ENCODE measurements at places on chromosomes 3 and 15.
A peak's percentile ranks its signal among the peaks of the same experiment; 100 is the strongest.

GRCh38 chr15:79091204-79091867 is 756 bp upstream of the RASGRF1 start:
- no peak for DNase-seq

DNA sequence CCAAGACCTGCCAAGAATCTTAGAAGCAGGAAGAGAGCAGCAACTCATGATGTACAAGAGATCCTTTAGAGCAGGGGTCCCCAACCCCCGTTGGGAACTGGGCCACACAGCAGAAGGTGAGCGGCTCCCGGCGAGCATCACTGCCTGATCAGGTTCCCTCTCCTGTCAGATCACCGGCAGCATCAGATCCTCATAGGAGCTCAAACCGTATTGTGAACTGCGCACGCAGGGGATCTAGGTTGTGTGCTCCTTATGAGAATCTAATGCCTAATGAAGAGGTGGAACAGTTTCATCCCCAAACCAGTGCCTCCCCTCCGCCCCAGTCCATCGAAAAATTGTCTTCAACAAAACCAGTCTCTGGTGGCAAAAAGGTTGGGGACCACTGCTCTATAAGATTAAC is 13.8 kb downstream of the SLC41A3 start:
- DNase-seq, result no peak

- DNase-seq, result no peak
Observed at GRCh38 chr3:70137366-70137765, 137.8 kb downstream of the SAMMSON start.

DNA sequence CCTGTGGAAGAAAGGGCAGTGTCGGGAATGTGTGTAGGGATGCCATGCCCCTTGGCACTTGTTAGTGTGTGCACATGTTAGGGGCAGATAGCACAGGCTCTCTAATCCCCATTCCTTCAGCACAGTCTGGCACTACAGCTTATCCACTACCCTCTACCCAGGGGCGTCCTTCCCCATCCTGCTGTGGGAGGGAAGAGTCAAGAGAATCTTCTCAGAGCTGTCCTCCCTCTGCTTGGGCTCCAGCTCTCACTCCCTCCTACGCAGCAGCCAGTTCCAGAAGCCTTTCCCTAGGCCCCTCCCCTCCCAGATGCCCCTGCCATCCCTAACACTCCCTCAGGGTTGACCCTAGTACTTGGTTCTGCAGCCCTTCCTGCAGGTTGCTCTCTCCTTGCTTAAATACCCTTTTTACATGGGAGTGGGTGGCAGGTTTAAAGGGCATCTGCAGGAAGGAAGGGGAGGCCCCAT is 815 bp upstream of the GRM2 start:
- DNase-seq, result no peak

GRCh38 chr3:71859123-71859519 is 74.2 kb upstream of the PROK2 start:
- DNase-seq, result peak; percentile 94

- DNase-seq, result no peak
Observed at GRCh38 chr3:177429079-177429478, 231.8 kb upstream of the TBL1XR1 start.

DNA sequence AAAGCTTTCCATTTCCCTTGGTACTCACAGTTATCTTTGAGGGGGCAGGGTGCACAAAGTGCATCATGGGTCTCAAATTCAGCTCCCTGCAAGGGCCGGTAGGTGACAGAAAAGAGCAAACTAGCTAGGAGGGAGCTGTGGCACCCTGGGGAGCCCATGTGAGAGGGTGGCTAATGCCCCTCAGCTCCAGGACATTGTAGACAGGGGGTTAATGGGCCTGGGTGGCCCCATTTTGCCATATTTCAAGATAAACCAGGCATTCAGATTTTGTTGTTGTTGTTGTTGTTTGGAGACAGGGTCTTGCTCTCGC is 3.7 kb upstream of the SLC6A6 start:
- DNase-seq, result no peak

DNA sequence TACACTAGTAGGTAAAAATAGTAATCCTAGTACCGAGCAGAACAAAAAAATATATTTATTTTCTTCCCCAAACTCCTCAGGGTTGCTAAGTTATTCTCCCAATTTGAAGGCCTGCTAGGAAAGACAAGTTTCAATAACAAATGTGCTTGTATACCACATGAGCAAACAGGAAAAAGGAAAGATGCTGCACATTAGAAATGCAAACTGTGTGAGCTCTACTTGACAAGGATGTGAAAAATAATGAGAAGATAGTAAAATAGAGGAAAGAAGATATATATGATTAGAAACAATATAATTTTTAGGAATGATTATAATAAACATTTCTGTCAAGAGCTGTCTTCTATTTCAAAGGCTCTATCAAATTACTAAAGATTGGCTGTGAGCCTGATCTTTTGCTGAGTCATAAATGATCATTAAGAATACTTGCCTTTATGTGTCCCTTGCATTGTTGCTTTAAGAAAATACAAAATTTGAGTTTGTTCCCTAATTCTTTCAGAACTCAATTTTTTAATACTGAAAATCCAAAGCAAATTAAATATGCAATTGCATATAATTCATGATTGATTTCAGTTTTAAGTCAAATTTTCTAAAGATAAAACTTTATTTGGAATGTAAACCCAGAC is 174.2 kb downstream of the NEK10 start:
- DNase-seq, result no peak

DNA sequence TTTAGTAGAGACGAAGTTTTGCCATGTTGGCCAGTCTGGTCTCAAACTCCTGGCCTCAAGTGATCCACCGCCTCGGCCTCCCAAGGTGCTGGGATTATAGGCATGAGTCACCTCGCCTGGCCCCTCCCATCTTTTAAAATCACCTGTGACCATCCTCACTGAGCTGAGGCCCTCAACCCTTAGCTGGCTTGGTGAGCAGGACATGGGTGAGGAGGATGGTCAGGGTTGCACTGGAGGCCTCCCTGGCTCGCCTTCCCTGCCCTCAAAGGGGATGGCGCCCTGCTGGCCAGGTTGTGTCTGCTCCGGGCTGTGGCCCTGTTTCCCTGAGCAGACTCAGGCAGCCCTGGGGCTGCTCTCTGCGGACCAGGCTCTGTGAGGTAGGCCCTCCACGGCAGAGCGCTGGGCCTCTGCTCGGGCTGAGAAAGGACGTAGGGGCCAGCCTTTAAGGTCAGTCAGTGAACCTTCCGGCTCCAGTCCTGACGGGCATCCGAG is 33.7 kb downstream of the SYNM start:
- no peak for DNase-seq

GRCh38 chr3:33060609-33061337 is 36.2 kb downstream of the GLB1 start:
- DNase-seq, result no peak

GRCh38 chr3:45065373-45065720 is 39.2 kb downstream of the CLEC3B start:
- no peak for DNase-seq

DNA sequence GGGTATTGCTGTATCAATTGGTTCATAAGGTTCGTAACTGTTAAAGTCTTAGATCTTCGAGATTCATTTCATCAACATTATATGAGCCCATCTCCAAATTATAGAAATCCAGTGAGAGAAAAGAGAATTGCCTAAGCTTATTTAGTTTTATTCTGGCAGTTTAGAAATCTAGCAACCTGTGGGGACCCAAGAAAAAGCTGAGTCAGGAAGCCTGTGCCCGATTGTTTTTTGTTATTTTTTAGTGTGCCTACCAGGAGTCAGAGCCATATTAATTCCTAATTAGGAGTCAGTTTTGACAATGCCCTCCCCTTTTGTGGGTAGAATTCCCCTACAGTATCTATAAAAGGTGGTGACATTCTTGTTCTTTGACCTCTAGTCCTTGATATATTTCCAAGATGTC is 59.6 kb downstream of the SPRED1 start:
- DNase-seq, result no peak

GRCh38 chr3:190375671-190376070 is 12.3 kb upstream of the CLDN16 start:
- no peak for DNase-seq

DNA sequence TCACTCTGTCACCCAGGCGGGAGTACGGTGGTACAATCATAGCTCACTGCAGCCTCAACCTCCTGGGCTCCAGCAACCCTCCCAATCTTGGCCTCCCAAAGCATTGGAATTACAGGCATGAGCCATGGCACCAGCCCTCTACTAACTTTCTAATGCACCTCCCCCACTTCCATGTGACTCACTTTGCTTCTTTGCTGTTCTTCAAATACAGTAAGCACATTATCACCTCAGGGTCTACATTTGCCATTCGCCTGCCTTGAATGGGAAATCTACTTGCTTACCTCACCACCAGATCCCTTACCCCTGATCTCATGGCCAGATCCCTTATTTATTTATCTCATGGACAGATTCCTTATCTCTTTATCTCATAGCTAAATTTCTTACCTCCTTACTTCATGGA is 235.3 kb downstream of the KCNMB2 start:
- DNase-seq, result no peak

GRCh38 chr3:182469086-182469485 is 324.2 kb upstream of the ATP11B start:
- DNase-seq, result no peak

GRCh38 chr15:91566141-91566540 is 287.4 kb upstream of the SLCO3A1 start:
- DNase-seq, result peak; percentile 67

DNA sequence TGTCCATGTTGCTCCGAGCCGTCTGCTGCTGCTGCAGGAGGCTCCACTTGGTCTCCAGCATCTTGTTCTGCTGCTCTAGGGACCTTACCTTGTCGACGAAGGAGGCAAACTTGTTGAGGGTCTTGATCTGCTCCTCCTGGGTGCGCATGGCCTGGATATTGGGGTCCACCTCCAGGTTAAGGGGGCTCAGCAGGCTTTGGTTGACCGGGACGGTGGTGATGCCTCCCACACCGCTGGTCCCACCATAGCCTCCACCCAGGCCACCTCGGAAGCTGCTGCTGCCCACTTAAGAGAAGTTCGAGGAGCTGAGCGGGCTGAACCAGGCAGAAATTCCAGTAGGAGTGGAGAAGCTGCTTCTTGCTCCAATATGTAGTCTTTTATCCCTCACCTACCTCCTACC is 180.7 kb upstream of the SYNPR start:
- no peak for DNase-seq

- no peak for DNase-seq
Observed at GRCh38 chr15:63881431-63881830, 47.7 kb upstream of the HERC1 start.

GRCh38 chr3:32076566-32076965 is 29.9 kb upstream of the GPD1L start:
- DNase-seq, result no peak

DNA sequence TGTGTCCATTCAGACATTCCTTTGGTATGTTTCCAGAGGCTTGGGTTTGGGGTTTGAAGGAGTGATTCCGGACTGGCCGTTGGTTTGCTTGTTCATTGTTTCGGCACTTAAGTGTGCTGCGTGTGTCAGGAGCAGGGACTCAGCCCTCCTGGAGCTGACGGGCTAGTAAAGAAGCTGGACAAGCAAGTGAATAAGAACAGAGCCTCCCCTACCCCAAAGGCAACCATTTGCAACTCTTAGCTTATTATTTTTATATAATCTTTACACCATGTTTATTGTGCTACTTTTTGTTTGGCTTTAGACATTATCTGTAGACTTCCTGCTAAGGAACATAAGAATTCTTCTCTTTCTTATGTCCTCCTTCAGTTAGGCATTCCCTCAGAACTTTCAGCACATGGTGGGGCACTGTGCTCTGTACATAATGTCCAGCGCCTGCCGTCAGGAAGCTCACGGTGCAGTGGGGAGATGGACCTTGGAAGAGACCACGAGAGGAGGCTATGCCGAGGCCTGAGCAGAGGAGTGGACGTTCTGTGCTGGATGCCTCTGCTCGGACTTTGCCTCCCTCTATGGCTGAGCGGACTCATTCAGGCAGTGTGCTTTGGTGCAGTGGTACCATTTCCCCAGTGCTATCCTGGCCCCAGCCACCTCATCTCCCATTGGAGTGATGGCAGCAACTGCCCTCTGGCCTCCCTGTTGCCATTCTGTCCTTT is 65.4 kb downstream of the EEFSEC start:
- DNase-seq, result no peak

DNA sequence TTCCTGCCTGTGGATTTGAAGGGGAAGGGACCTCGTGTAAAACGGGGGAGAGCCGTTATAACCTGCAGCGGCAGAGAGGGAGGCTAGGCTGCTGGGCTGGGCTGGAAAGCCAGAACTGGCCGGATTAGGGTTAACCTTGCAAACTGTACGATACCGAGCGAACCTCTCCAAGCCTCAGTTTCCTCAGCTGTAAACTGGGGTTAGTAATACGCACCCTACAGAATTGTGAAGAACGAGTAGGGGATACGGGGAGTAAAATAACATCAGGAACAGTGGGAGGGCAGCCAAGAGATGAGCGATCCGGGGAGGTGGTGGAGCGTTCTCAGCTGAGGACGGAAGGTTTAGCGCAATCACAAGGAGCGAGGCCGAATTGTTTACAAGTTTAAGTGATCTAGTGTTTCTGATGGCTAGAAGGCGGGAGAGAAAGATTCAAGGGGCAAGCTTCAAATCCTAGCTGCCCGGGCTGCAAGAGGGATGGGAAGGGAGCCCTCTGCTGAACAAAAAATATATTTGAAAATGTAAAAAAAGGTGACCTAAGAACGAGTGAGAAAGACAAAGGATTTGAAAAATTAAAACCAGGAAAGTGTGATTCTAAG is 768 bp upstream of the SEMA5B start:
- DNase-seq, result peak; percentile 45

DNA sequence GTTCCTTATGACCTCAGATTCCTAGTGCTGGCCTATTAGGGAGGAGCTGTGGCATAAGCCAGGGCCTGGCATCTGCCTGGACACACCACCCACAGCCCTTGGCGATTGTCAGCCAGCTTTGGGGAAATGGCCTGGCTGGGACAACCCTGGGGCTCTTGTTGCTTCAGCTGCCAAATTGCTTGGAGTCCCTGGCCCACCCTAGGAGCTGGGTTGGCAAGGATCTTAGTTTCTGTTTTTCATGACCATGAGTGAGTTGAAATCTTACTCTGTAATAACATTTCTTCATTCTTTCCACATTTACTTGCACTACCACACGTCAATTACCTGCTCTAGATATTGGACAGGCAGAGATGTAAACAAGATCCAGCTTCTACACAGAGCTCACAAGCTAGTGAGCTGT is 1.9 kb upstream of the MYZAP start:
- no peak for DNase-seq

DNA sequence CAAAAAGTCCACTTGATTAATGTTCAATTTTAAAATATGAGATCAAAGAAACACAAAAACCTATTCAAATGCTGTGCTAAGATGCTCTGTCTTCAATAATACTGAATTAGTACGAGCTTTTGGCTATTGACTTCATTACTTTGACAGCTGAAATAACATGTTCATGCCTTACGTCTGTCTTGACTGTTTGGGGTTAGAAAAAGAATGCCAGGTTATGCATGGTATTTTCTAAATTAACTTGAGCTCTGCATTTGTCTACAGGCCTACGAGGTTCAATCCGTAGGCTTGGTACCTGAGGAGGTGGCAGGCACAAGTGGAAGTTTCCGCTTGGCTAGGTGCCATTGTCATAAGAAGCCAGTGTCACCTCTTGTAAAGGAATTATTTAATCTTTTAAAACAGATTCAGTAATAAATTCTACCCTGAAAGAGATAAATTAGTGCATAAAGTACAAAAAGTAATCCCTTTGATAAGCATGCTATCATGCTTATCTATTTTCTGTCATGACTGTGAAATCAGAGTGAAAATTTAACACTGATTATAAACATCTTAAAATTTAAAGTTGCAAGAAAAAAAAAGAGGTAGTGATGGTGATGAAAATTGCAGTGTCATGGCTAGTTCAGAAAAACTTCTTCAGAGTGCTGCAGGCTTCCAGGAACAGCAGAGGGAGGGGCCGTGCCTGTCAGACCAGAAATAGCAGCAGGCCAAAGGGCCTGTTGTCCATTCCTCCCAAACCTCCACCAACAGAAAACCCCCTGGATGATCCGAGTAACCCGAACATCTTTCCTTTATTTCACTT is 115.7 kb downstream of the ARRDC4 start:
- no peak for DNase-seq

Measured in hematopoietic multipotent progenitor cell (in vitro differentiated cells).